ENCODE measurements at places on chromosomes 11 and 22.

- DNase-seq, result no peak
These were observed 7.2 kb downstream of the STK33 start for GRCh38 chr11:8586805-8587204.

DNA sequence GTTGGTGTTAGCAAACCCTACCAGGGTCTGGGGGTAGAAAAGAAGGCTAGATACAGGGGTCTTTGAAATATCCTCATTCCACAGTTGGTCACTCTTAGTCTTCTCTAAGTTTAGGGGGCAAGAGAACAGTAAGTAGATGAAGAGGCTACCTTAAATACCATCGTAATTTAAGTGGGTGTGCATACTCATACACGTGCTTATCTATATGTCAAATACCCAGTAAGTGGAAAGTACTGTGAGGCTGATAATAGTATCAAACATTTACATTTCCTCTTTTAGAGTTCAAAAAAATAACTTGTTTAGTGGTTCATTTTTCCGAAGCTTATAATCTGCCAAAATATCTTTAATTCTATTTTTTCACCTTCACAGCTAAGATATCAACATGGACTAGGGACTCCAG, 90.7 kb downstream of the WNT11 start:
- DNase-seq, result no peak

DNA sequence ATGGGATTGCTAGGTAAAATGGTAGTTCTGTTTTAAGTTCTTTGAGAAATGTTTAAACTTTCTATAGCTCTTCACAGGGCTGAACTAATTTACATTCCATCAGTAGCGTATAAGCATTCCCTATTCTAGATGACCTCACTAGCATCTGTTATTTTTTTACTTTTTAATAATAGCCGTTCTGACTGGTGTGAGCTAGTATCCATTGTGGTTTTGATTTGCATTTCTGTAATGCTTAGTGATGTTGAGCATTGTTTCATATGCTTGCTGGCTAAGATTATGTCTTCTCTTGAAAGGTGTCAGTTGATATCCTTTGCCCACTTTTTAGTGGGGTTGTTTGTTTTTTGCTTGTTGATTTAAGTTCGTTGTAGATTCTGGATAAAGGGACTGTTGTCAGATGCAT, 35.9 kb downstream of the MMP27 start:
- no peak for DNase-seq

GRCh38 chr11:293852-294661, 5.1 kb downstream of the PGGHG start:
- peak; percentile 62 for DNase-seq

DNA sequence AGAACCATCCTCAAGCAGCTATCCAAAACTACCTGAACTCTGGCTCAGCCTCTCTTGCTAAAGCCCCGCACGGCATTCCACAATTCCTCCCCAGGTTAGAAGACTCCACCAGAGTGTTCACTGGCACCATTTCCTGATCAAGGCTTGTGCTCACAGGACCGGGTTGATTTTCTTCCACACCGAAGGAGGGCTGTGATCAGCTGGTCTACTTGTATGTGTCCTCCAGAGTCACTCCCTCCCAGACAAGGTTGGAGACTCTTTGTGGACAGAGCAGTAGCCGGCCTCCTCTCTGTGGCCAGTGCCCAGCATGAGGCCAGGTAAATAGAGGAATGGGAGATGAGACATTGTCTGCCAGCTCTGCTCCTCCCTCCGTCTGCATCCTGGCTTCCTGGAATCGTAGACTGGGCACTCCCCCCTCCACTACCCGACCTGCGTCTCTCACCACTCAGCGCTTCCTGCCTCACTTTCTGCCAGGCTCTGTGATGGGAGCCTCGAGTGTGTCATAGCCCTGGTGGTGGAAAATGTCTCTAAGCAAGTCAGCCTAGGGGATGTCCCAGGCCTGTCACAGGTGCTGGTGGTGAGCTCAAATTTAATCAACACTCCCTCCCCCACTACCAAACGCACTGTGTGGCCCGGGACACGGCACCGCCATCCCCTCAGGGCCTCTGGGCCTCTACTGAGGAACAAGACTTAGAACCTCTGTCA, 12.5 kb upstream of the TMPRSS6 start:
- no peak for DNase-seq

- DNase-seq, result peak; percentile 69
These were observed 8.8 kb upstream of the PLA2G3 start for GRCh38 chr22:31148953-31149627.

- no peak for DNase-seq
These were observed 58.8 kb downstream of the CNTN5 start for GRCh38 chr11:99079576-99079975.

Data from suprapubic skin (tissue), 4 donors.